Left kidney (tissue), 8 donors: ENCODE measurements at places on chromosomes 7 and 10.

GRCh38 chr7:27947586-27948278 is 207.8 kb downstream of the TAX1BP1 start:
- peak; percentile 65 for DNase-seq

- DNase-seq = no peak
These were observed 375.6 kb downstream of the SFMBT2 start for GRCh38 chr10:7035126-7035761.

DNA sequence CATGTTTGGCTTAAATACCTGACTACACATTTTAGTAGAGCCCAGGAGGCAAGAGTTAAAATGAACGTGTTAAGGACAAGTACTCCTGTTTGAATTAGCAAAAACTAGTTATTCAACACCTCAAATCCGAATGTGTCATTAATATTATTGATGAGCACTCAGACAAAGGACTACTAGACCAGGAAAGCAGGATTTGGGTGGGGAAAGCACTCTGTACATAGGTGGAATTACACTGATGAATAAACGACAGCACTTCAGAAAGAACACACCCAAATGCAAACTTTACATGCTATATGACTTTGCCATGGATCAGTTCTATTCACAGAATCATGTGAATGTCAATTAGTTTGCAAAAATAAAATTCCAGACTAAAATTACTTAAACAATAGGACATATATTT is 95.1 kb upstream of the CAV2 start:
- DNase-seq = no peak

DNA sequence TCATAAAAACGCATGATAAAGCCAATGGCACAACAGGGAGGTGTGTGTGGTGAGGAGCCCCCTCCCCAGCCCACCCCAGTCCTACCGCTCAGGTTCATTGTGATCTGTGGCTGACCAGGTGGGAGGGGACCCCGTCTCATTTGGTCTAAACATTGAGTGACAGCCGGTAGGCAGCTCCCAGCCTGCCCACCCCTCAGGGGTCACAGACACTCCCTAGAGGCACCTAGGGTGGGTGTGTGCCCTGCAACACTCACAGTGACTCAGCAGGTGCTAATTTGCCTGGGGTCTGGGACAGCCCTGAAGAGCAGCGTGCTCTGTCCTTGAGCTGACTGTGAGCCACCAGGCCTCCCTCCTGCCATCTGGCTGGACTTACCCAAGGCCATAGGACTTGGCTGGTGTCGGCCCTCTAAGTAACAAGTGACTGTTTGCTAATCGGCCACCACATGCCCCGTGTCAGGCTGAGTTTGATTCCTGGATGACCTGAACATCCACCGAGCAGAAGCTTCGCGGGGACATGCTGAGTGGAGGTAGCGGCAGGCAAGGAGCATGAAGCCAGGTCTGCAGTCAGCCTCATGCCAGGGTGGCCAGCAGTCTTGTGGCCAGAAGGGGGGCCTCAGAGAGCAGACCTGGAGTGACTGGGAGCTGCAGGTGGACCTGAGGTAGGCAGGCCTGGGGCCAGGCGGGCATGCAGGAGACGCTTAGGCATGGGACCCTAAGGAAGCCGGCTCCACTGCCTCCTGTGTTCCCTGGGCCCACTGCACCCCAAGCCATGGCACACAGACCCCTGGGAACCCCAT is 282.3 kb upstream of the SHH start:
- DNase-seq = no peak

- DNase-seq = no peak
These were observed 41.5 kb upstream of the GPAM start for GRCh38 chr10:112224933-112225529.

DNA sequence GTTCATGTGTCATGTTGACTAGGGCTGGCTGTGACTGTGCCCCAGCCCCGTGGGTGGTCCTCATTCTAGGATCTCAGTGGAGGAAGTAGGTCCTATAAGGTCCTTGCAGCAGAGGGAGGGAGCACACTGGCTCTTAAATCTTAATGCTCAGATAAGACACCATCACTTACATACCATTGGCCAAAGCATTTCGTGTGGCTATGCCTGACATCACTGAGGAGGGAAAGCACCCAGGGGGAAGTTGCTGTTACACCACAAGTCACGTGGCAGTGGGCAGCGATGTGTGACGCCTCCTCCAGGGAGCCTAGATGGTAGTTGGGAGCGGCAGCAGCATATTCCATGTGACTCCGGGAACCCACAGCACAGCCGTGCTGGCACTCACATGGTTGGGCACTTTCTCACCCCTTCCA is 224.7 kb upstream of the SH2B2 start:
- no peak for DNase-seq

DNA sequence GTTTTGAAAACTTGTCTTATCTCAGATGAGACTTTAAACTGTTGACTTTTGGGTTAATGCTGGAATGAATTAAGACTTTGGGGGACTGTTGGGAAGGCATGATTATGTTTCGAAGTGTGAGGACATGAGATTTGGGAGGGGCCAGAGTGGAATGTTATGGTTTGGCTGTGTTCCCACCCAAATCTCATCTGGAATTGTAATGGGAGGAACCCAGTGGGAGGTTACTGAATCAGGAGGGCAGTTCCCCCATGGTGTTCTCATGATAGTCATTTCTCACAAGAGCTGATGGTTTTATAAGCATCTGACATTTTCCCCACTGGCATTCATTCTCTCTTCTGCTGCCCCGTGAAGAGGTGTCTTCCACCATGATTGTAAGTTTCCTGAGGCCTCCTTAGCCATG is 13.8 kb upstream of the POT1 start:
- no peak for DNase-seq

- peak; percentile 43 for DNase-seq
These were observed 186.8 kb downstream of the USP6NL start for GRCh38 chr10:11424456-11425295.

DNA sequence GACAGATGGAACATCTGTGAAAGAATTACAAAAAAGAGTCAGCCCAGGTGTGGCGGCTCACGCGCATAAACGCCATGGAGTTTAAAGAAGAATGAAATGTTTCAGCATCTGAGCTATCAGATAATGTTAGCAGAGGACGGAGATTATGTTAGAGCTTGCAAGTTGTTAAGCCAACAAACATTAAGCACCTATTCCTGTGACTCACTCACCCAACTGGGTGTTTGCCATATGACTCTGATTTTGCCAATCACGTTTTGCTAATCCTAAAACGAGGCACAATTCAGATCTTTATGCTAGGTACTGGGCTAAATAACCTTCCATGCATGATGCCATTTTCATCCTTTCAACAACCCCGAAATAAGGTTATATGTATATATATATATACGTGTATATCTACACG is 29.0 kb upstream of the CCNY start:
- DNase-seq = no peak

DNA sequence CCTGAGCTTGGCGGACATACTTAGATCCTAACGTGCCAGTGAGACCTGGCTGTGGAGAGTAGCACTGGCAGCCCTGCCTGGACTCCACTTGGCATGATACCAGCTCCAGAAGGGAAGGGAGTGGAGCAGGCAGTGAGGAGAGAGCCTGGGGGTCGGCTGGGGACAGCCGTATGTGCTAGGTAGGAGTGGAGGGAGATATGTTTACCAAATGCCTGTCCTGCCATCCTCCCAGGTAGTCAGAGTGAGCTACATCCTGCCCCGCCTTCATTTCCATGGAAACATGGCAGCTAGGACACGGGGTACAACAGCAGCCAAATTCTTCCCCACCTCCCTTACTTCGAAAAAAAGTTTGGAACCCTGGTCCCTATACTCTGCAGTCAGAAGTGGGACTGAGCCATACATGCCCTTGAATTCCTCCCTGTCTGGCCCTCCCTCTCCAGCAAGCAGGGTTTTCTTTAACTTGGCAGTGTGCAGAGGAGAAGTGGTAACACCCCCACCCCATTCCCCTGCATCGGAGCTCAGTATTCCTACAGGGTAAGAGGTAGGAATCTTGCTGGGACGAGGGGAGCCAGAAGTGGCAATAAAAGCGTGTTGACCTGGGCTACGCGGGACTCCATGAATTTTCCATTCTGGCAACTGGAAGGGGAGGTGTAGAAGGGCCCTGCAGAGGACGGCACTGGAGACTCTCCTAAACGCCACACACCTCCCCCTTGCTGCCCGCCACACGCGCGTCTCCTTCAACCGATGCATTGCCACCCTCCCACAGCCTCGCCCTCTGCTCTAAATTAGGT is 20.0 kb upstream of the SMO start:
- DNase-seq = peak; percentile 38

DNA sequence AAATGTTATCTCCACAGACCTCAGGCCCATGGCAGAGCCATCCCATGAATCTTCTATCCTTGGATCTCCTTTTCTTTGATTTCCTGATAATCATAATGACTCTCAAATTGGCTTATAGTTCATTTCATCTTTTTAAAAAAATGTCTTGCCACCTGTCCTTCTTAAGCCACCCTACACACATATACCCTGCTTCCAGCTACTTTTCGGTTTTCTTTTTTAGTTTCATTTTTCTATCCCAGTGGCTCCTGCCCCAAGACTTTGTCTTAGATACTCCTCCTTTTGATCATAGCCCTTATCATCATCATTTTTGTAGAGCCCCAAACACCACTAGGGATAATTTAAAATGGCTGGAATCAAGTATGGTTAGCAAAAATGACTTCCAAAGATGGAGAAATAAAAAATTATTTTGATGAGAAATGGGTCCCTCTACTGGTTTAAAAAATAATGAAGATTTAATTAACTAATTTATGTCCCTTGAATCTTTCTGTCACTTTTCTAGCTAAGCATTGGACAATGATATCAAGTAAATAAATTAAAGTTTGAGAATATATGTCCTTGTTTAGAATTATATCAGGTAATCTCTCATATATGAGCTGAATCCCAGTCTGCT is 277.3 kb upstream of the SEMA3D start:
- no peak for DNase-seq

- no peak for DNase-seq
These were observed 176.1 kb downstream of the PRKG1 start for GRCh38 chr10:51250278-51250920.

- DNase-seq = no peak
These were observed 4.3 kb upstream of the CXCL12 start for GRCh38 chr10:44389150-44389549.

DNA sequence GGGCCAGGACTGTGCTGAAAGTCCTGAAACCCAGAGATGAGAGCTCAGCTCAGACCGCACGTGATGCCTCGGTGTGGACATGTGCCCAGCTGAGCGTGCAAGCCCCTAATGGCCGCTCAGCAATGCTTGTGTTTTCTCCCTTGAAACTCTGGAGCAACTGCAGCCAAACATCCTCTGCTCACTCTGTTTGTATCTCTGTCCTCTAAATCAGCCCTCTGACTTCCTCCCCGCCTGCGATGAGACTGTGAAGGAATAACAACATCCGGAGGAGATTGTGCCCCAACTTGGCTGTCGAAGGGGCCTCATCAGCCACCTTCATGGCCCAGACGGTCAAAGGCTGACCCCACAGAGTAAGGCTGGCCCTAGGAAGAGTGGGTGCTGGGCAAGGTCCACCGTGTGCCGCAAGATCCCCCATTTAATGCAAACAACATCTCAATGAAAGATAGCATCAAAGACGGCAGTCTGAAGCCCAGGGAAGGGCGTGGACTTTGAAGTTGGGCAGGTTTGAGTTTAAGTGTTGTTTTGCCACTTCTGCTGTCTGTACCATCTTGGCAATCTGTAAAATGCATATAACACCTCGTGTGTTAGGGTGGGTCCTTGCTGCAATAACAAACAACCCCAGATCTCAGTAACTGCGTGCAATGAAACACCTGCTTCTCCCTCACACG is 39.9 kb downstream of the CALML3 start:
- DNase-seq = no peak

GRCh38 chr7:5265320-5266190 is 17.2 kb upstream of the SLC29A4 start:
- DNase-seq = no peak

DNA sequence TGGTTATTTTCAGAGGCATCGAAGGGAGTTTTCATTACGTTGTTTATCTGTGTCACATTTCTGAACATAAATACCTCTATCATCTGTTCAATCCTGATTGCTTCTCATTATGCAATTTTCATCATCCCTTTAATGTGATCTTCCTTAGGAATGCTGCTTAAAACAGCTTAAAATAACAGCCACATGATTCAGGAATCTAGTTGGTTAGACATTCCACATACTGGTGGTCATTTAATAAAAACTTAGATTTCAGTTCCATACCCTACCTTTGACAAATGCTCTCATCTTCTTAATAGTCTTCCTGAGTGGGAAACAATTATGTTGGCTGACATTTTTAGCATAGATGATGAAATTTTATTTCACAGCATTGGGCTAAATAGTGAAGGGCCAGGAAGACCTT is 191.3 kb upstream of the CDCA7L start:
- no peak for DNase-seq

- DNase-seq = no peak
These were observed 376.1 kb upstream of the MTPN start for GRCh38 chr7:136353287-136353686.

- peak; percentile 32 for DNase-seq
These were observed 217.4 kb downstream of the GRM8 start for GRCh38 chr7:127035203-127035849.

GRCh38 chr10:1659221-1659791 is 78.0 kb downstream of the ADARB2 start:
- DNase-seq = no peak

GRCh38 chr10:87775766-87776165 is 42.3 kb downstream of the ATAD1 start:
- DNase-seq = no peak

- DNase-seq = no peak
These were observed 98.9 kb downstream of the USP6NL start for GRCh38 chr10:11512596-11512995.

- no peak for DNase-seq
These were observed 16.0 kb downstream of the KAT6B start for GRCh38 chr10:74842301-74842954.

- peak; percentile 39 for DNase-seq
These were observed 18.1 kb upstream of the OIT3 start for GRCh38 chr10:72875250-72876055.

DNA sequence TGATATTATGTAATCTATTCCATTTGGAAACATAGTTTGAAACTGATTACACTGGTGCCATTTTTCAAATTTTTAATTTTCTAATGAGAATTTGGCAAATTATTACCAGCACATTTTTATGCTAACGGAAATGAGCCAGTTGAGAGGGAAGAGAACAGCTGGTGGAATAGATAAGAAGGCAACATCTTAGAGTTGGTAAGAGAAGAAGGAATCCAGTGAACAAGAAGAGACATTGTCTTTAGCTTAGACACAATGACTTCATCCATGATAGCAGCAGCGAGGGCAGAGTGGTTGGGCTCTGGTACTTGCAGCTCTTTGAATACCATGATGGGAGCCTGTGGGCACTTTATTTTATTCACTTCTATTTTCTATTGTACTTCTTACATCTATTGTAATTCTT is 89.6 kb downstream of the CHRM2 start:
- DNase-seq = no peak

GRCh38 chr10:35388682-35389081 is 52.4 kb downstream of the CCNY start:
- DNase-seq = no peak

- DNase-seq = no peak
These were observed 17.2 kb downstream of the SH2B2 start for GRCh38 chr7:102303669-102304422.

GRCh38 chr10:28359334-28359733 is 56.5 kb upstream of the MPP7 start:
- no peak for DNase-seq

- no peak for DNase-seq
These were observed 8.9 kb upstream of the CUBN start for GRCh38 chr10:17138460-17139042.
